Midbrain (tissue), 1 donor: ENCODE measurements at places on chromosomes 11 and 22.

GRCh38 chr11:92770981-92771380, 198.5 kb upstream of the MTNR1B start:
- DNase-seq = no peak

- DNase-seq = no peak
Observed at GRCh38 chr11:109416601-109417000, 5.4 kb upstream of the C11orf87 start.

- DNase-seq = no peak
Observed at GRCh38 chr11:9529334-9529650, 44.2 kb upstream of the WEE1 start.

DNA sequence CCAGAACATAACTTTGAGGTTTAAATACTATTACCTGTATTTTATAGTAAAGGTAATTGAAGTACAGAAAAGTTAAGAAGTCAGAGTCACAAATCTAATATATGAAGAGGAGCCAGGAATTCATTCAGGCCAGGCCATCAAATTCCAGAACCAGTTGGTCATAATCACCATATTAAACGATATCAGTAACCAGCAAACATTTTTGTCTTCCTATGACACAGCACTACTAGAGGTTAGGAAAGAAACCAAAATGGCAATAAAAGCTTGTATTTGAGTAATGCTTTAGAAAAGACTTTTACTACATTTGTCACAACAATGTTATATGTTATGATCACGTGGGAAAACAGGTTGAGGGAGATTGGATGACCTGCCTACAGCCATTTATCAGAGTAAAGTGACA, 62.2 kb downstream of the DKK3 start:
- no peak for DNase-seq

GRCh38 chr11:118790357-118791110, 430 bp downstream of the DDX6 start:
- DNase-seq = peak; percentile 88

GRCh38 chr11:73306977-73307322, 1.1 kb upstream of the ARHGEF17 start:
- DNase-seq = no peak

GRCh38 chr11:134037046-134037908, 31.6 kb upstream of the JAM3 start:
- DNase-seq = peak; percentile 31

DNA sequence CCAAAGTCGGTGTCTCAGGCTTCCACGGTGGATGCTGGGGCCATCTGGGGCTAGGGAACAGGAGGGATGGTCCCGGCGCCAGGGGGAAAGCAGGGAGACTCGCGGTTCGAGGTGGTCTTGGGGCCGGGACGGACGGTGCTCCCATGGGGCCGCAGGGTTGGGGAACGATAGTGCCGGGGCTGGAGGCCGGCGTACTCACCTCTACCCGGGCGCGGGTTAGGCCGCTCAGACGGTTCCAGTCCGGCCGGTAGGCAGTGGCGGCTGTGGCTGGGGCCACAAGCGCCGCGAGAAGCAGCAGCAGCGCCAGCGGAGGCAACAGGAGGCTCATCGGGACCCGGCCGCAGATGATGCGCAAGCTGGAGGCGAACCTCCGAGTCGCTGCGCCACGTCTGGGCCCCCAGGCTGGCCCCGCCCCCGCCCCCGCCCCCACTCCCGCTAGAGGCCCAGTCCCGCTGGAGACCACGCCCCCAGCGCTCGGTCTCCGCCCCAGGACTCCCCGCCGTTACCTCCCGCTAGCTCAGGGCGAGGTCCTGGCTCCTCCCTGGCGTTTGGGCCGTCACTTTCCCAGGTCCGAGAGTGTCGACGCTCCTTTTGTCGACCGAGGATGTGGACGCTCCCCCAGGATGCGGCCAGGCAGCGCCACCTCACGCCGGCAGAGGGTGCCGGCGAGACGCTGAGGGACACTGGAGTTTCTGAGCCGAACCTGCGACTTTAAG, at the start of gene SELENOM:
Gene SELENOM, minus strand, starts transcription at position 391 of the 716 bp plus-strand sequence. Its CDS starts 63 bp downstream, at position 328.
- DNase-seq = peak; percentile 92

DNA sequence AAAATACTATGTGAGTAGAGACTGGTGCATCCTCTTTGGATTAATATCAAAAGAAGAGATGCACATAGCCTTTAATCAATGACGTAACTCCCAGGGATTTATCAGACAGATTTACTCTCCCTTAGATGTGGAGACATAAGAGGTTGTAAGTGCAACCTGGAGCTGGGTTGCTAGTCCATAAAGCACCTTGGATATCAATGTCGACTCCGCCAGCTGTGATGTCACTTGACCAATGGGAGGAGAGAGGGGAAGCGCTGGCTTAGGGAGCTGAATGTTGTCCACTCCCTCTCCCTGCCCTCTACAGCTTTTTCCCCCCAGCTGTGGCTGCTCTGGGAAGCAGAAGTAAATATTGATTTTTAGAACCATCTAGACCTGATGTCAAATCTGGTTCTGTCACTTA, 28.9 kb upstream of the TMEM86A start:
- no peak for DNase-seq

GRCh38 chr11:5992150-5992549, 5.4 kb upstream of the OR52L1 start:
- DNase-seq = no peak

DNA sequence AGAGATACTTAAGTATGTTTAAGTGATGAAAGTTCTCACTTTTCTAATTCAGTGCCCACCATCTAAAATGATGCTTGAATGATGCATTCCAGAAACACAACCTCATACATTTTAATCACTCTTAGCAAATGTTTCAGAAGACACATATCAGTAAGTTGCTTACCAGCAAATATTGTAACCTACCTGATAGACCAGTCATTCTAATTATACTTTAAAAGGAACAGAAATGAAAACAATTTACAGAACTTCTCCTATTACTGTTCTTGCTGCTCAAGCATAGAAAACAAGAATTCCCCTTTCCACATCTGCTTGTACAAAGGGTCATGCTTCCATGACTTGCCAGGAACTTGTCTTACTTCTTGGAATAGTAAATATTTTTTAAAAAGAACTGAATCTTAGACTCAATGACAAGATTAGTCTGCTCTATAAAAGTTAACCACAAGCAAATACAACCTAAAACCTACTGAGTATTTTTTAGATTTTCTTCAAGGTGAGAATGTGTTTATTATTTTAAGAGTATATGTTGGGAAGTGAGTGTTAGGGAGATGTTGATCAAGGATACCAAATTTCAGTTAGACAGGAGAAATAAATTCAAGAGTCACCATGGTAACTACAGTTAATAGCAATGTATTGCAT, 82.0 kb upstream of the SC5D start:
- DNase-seq = no peak

GRCh38 chr22:24271386-24271854, 789 bp downstream of the SPECC1L start:
- DNase-seq = no peak

GRCh38 chr22:29205594-29206371, at the start of gene EMID1:
Gene EMID1, plus strand, starts transcription at chr22:29205896. Its CDS starts 143 bp downstream, at chr22:29206039.
- DNase-seq = no peak

DNA sequence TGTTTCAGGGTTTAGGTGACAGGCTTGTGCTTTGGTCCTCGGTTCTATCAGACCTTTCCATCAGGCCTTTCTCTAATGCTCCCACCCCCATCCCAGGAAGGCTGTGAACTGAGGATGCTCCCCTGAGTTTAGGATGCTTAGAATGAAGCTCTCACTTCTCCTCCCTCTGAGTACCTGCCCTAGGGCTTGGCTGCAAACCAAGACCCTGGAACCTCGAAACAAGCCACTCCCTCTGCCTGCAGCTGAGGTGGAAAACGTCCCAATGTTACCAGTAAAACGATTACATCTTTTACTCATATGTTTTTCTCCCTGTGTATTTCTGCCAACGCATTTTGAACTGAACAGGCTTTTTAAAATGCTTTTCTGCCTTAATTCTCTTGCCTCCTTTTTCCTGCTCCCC, 54.5 kb upstream of the BMAL1 start:
- no peak for DNase-seq

DNA sequence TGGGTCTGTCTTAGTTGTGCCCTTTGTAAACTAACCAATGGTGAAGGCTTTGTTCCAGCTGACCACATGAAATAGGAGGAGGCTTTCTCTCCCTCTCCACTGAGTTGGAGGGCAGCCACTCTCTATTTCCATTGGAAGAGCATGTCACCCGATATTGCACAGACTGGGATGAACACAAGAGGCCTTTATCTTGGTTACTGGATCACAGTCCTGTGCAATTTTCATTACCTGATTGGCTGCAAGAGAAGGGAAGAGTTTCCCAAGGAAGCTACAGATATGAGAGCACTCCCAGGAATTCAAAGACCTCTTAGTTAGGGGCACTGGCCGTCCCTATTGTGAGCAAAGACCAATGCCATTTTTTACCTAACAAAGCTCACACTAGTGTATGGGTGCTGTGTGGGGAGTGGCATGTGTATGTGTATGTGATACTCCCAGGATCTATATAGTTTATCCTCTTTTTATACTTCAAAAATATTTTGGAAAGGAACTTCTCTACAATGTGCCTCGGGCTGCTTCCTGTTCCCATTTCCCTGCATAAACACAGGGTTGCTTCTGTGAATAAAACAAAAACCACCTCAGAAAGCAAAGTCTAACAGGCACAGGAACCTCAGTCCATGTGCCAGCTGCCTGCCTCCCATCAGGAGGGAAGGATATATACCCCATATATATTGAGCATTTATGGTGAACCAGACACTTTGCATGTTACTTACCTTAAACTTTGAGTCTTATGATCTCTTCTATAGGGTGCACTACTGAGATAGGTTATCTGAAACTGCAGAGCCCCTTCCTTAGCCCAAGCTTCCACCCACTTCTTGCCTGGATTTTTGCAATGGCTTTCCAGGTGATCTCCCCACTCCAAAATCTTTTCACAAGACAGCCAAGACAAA, 126.5 kb downstream of the RASSF10 start:
- DNase-seq = peak; percentile 90

- peak; percentile 33 for DNase-seq
Observed at GRCh38 chr11:82906236-82906635, 4.7 kb downstream of the DDIAS start.

DNA sequence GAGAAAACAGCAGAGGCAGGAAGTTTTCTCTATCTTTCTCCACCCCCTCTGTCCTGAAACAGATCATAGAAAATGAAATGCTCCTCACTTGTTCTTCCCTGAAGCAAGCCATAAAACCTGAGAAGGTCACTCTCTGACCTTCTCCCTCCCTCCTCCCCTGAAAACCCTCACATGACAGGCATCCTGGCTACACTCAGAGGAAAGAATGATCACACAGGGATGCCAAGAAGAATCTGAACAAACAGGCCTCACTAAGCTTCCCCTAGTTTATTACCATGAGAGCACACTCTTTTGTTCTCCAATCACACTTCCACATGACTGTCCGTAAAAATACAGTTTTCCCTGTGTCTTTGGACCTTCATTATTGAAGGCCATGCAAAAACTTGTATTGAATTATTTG, 300.1 kb downstream of the BUD13 start:
- peak; percentile 5 for DNase-seq

GRCh38 chr11:73990730-73991129, 8.1 kb upstream of the UCP2 start:
- DNase-seq = no peak

- no peak for DNase-seq
Observed at GRCh38 chr11:132032555-132032954, 662.1 kb downstream of the NTM start.

- DNase-seq = no peak
Observed at GRCh38 chr22:50298937-50299784, 8.3 kb downstream of the PLXNB2 start.

DNA sequence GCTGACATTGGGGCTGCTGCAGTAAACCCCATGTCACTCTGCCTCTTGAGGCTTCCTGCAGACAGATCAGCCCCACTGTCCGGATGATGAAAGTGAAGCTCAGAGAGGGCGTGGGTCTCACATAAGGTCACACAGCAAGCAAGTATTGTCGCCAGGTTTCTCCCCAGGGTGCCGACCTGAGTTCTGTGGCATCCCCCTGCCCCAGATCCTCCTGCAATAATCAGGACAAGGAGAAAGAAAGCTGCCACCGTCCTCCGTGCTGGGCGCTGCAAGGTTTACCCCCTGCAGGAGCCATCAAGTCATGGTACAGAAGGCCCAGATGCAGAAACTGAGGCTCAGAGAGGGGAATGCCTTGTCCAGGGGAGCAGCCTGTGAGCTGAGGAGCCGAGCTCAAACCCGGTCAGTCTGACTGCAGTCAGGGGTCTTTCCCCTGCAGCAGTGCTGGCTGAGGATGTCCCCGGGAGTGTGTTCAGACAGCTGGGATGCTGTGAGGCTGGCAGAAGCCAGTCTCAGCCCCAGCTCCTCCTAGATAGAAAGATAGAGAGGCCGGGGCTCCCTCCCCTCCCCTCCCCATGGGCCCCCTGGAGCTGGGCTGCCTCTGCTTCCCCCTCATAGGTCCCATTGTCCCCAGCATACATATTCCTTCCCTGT, 13.2 kb downstream of the EMID1 start:
- no peak for DNase-seq

- peak; percentile 65 for DNase-seq
Observed at GRCh38 chr11:3162410-3163240, 2.5 kb downstream of the OSBPL5 start.

GRCh38 chr11:84740050-84740449, 887.1 kb downstream of the DLG2 start:
- DNase-seq = no peak

GRCh38 chr11:29989174-29989970, 27.5 kb downstream of the KCNA4 start:
- DNase-seq = no peak

DNA sequence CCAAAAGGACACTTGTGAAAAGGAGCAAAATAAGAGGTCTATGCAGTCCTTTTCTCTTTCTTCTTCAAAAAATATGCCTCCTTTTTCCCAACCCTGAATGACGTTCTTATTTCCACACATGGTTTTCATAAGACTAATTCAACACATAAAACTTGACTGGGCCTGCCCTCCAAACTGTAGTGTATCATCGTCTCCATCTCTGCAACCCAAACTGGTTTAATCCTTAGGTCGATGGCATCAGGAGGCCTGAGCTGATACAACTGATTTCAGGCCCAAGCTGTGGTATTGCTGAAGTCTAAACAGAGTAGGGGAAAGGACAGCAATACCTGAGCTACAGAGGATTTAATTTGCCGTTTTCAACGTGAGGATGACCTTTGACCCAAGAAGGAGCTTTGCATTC, 130.0 kb upstream of the MTNR1B start:
- no peak for DNase-seq

- no peak for DNase-seq
Observed at GRCh38 chr22:47287516-47287915, 525.1 kb downstream of the TBC1D22A start.

DNA sequence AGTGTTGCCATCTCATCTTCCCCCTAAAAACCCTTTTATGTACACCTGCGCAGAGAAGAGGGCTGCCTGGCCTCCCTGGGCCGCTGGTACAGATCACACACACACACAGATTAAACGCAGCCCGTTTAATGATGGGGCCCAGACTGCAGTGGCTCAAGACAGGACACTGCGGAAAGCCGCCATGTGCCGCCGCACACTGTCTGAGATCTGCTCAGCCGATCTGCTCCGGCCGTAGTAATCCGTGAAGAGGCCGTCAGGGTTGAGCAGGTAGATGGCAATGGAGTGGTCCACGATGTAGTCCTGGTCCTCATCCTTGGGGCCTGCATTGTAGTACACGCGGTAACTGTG, 2.0 kb downstream of the SCO2 start:
- DNase-seq = no peak

GRCh38 chr22:27730641-27731433, 70.7 kb downstream of the MN1 start:
- DNase-seq = no peak

GRCh38 chr11:67606093-67606491, 644 bp upstream of the NDUFV1 start:
- DNase-seq = no peak

- DNase-seq = no peak
Observed at GRCh38 chr22:32961497-32961896, 96.7 kb downstream of the SYN3 start.
